Temporal lobe (tissue), 4 donors: ENCODE measurements at places on chromosomes 16 and 17. TPM values are rescaled to one million over a fixed set of nuclear protein-coding genes. Genes with fewer than 3 reads are reported as not detected.

Gene LGALS9
- total RNA-seq = 1.7 TPM

Gene JUP
- 46.7 TPM for total RNA-seq

Gene PERCC1
- not detected for total RNA-seq

Gene UTS2R
- not detected for total RNA-seq

Gene FAM171A2
- total RNA-seq = 43.3 TPM

Gene TPSD1
- not detected for total RNA-seq

Gene DHX38
- total RNA-seq = 49.2 TPM

Gene KANSL1
- total RNA-seq = 119 TPM

Gene EIF3CL
- total RNA-seq = 77.9 TPM

Gene MYH2
- under 0.01 TPM for total RNA-seq

Gene MSLN
- not detected for total RNA-seq

Gene NARF
- total RNA-seq = 40.6 TPM

Gene NPIPB8
- 0.25 TPM for total RNA-seq

Gene USP43
- total RNA-seq = 7.1 TPM
